ENCODE measurements at places on chromosomes 11 and 22.

DNA sequence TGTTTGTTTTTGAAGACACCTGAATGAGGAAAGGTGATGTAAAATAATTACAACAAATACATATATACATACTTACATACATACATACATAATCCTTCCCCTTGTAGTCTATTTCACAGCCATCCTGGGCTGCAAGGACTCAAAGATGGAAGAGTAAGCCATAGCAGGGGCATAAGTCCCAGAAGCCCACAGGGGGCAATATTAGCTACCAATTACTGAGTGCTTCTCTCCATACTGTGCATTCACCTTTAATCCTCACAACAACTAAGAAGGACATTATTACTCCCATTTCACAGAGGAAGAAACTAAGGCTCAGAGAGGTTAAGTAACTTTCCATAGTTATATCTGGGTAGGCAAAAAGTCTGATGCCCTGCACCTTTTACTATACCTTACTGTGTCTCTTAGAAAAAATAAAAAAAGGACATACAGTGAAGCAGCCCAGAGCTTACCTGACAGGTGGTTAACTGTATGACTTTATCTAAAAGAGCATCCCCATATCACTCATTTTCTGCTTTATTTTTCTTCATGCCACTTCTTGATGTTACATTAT, 2.7 kb downstream of the SERGEF start:
- DNase-seq, result no peak

- DNase-seq, result no peak
Measured at GRCh38 chr11:16924826-16925560, 89.2 kb downstream of the PLEKHA7 start.

GRCh38 chr22:49948116-49948957, 12.2 kb upstream of the PIM3 start:
- DNase-seq, result no peak

GRCh38 chr11:44519989-44520737, 45.3 kb upstream of the CD82 start:
- DNase-seq, result no peak

DNA sequence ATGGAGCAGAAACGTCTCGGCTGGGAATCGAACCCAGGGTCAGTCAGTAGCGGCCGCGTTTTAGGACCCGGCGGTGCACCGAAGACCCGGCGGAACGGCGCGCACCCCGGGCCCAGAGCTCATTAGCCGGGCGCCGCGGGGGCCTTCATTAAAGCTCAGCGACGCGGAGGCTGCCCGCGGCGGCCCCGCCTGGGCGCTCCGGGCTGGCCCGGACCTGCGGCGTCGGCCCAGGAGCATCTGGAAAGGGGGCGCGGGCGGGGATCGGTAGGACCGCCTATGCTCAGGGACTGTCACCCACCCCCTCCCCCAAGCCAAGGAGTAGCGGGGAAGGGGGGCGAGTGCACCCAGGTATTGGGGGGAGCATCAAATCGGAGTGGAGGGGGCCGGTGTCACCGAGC, 52.2 kb downstream of the CYTH4 start:
- DNase-seq, result no peak

DNA sequence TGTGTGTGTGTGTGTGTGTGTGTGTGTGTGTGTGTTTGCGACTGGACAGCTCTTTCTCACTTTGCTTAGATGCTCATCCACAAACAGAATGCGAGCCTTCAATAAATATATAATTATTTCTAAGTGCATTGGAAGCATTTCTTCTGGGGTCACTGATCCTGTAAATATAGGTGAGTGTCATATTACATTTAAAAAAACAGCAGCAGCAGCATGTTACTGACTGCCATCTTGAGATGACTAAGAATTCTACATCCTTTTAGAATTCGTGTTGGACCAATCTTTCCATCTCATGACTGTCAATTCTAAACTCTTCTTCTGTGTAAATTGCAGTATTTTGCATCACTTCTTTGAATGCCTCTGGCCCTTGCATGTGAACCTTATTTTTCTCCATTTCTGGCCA, 238.0 kb upstream of the DDI1 start:
- DNase-seq, result no peak

GRCh38 chr22:23498811-23499798, 81.0 kb downstream of the IGLL1 start:
- no peak for DNase-seq

DNA sequence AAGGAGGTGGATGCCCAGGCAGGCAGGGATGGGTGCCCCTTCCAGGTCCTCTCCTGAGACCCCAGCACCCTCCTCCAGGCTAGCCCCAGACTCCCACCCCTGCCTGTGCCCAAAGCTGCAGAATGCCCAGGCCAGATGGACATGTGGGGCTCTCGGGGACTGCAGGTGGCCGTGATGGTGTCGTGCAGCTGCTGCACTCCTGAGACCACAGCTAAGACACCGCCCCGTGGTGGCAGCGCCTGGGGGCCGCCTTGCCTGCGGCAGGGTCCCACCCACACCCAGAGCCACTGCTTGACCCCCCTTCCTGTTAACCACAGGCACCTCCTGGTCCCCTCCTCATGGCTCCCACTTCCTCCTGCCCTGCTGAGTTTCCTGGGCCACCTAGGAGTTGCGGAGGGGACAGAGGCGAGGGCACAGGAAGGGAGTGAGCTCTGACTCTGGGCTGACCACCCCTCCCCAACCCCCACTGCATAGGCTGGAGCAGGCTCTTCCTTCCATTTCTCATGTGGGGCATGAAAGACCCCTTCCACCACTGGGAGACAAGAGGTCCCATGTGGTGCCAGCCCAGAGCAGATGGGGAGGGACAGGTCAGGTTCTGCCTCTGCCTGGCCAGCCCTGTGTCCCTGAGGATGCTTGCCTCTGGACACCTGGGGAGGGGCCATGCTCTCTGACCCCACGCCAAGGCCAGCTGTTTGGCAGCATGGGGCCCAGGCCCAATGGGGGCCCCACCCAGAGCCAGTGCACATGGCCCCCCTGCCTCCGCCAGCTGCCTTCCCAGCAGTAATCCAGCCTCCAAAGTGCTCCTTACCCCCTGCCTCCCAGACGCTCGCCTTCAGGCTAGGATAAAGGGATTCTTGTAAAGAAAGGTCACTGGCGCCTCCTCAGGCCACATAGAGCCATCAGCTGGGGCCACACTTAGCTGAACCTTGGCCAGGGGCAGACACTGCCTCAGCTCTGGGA, 29.3 kb downstream of the OSBPL5 start:
- DNase-seq, result no peak

DNA sequence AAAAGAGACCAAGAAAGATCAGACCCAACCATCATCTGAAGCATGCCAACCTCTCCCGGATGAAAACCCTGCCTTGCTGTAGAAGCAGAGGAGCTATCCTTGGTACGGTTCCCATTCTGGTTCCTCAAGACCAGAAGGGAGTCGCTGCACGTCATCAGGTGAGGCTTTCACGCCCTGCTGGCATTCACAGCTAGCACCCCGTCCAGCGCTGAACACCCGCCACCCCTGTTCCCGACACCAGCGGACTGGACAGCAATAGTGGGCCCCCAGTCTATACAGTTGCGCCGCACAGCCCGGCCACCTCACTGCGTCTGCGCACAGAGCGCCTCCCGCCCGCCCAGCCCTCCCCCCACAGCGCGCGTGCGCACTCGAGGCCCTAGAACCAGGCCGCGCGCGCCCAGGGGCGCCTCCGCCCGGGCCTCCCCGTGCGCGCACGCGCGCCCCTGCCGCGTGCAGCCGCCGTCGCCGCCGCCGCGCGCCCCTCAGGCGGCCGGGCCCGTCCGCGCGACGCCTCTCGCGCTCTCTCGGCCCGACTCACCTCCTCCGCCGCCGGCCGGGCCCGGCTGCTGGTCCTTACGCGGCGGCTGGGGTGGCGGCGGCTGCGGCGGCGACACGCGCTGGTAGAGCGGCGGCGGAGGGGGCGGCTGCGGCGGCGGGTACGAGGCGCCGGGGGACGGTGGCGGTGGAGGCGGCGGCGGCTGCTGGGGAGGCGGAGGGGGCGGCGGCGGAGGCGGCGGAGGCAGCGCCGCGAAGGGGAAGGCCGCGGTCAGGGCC, 706 bp downstream of the SF1 start:
- DNase-seq, result no peak

DNA sequence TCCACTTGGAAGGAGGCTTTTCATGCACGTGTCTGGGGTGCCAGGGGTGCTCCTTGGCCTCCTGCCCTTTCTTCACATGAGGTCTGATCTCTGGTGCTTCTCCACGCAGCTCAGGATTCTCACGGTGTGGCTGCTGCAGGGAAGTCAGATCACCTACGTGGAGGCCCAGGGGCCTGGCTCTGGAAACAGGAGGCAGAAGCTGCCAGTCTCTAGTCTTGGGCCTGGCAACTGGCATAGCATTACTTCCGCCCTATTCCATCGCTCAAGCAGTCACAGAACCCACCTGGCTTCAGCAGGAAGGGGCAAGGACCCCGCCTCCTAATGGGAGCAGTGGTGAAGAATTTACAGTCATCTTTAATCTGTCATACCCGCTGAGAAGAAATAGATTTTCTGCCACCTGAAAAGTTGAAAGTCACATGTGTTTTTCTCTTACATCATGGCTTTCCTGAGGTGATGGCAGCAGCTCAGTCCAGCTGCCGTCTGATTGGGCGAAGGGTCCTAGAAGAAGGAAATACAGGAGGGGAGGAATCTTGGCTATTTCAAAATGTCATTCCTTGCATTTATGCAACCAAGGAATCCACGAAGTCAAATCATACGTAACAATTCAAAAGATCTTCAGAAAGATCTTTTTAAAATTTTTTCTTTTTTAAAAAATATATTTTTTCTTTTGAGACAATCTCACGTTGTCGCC, 50.1 kb upstream of the DKK3 start:
- no peak for DNase-seq

- no peak for DNase-seq
Measured at GRCh38 chr11:118353084-118353710, 6.2 kb upstream of the UBE4A start.

- no peak for DNase-seq
Measured at GRCh38 chr22:19057539-19057938, 64.7 kb downstream of the DGCR2 start.

DNA sequence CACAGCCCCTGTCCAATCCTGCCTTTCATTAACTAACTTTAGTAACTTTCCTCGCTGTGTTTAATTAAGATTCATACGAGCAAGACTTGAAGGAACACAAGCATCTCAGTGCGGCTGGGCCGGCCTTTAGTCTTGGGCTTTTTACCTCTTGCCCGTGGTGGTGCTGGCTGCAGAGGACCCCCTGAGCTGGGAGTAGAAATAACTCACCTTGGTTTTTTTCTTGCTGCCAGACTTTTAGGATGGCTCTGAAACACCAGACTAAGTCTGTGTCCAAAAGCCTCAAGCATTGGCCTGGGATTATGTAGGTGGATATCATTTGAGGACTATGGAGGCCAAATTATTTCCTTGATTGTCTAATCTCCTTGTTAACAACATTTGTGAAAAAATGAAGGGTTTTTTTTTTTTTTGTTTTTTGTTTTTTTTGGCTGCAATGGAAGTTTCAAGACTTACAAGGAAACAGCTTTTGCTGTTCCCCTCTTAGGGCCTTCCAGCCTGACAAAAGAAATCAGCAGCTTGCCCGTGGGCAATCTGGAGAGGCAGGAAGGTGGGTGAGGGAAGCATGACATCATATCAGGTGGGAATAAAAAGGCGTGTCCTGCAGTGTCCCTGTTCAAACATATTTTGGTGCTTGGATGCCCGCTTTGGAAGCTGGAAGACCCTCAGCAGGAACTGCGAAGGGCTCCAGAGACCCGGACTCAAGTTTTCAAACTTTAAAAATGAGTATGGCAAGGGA, 44.0 kb downstream of the SMIM38 start:
- DNase-seq, result no peak

- no peak for DNase-seq
Measured at GRCh38 chr11:57358991-57359390, 20.8 kb downstream of the P2RX3 start.

GRCh38 chr11:83034673-83035014, 37.1 kb downstream of the RAB30 start:
- DNase-seq, result no peak

GRCh38 chr22:38866399-38867123, 5.5 kb downstream of the CBX6 start:
- DNase-seq, result no peak

DNA sequence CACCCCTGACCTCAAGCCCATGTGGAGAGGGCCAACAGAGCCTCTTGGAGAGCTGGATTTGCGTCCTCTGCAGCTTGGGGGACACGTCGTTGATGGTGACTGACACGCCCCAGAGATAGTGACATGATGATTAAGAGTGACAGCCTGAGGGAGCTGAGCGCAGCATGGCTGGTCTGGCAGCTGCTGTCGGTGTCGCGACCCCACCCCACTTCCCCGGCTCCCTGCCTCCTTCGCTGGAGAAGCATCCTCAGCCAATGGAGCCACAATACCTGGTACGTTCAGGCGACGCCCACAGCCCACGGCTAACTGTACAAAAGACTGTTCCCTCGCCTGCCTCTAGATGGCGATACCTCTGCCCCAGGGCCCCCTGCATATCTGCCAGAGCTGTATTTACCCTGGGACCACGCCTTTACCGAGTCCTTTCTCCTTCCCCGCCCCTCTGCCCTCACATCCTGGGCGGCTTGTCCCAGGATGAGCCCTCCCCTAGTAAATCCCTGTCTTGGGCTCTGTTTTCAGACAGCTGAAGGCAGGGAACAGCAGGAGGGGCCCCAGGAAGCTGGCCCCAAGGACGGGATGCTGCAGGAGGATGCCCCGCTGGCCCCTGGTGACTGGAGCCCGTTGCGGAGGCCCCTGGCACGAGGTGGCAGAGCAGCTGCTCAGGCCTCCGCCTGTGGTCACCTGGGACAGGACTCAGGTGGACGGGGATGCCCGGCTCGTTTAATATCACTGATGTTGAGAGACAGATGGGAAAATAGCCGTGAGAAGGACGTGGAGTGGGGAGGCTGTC, 90.6 kb downstream of the RPS6KA4 start:
- peak; percentile 45 for DNase-seq

DNA sequence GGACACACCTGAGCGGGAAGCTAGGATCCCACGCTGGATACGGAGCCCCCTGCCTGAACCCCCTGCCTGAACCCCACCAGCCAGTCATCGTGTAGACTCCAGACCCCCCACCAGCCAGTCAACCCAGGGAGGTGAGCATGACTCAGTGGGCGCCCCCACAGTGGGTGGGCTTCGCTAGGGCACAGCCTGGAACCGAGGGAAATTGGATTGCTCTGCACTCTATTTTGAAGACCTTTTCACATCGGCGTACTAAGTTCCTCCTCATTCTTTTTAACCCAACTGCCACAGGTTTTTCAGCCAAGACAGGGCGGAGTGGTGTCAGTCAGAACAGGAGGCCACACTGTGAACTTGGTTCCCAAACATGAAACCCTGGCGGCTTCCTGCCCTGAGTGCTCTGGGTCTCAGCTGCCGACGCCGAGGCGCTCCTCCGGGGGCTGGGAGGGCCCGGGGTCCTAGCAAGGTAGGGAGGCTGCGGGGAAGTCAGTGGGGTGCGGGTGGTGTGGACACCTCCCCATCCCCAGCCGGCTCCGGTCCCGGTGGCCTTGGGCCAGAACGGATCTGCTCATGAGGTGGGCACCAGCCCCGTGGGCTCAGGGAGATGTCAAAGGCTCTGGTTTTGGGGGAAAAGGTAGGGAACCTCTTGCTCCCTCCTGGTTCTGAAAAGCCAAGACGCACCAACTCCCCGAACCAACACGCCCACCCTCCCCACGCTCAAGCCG, 57.0 kb downstream of the BRD1 start:
- DNase-seq, result no peak

GRCh38 chr11:120392793-120393192, 56.6 kb downstream of the ARHGEF12 start:
- DNase-seq, result no peak
